ENCODE measurements at places on chromosomes 1 and 21. TPM values are rescaled to one million over a fixed set of nuclear protein-coding genes. Genes with fewer than 3 reads are reported as not detected.

Gene NTNG1
- total RNA-seq = not detected

Gene LCE1F
- total RNA-seq = not detected

Gene FLG
- 0.06 TPM for total RNA-seq

Gene SPRR2E
- total RNA-seq = not detected

Gene ZRANB2
- total RNA-seq = 42.4 TPM

Gene TMEM125
- total RNA-seq = not detected

Gene GSTM4
- total RNA-seq = 18.8 TPM

Gene SMIM34
- not detected for total RNA-seq

Gene CYP4A11
- total RNA-seq = not detected

Gene PAQR6
- total RNA-seq = 0.32 TPM

Gene QSOX1
- total RNA-seq = 163 TPM

Gene RBM11
- not detected for total RNA-seq

Gene SPATA21
- not detected for total RNA-seq

Gene IL23R
- not detected for total RNA-seq

Gene GJB4
- total RNA-seq = not detected

Gene OXCT2
- 0.44 TPM for total RNA-seq

Gene ANKRD45
- not detected for total RNA-seq
